ENCODE measurements at places on chromosomes 13 and 19. TPM values are rescaled to one million over a fixed set of nuclear protein-coding genes. Genes with fewer than 3 reads are reported as not detected.

- H3K4me1 ChIP-seq = no peaks in the 10 kb centered on the region
- no peaks in the 10 kb centered on the region for H3K36me3 ChIP-seq
- H3K27me3 ChIP-seq = no peaks in the 10 kb centered on the region
Observed at GRCh38 chr19:4774136-4774535, 17.4 kb upstream of the FEM1A start.

DNA sequence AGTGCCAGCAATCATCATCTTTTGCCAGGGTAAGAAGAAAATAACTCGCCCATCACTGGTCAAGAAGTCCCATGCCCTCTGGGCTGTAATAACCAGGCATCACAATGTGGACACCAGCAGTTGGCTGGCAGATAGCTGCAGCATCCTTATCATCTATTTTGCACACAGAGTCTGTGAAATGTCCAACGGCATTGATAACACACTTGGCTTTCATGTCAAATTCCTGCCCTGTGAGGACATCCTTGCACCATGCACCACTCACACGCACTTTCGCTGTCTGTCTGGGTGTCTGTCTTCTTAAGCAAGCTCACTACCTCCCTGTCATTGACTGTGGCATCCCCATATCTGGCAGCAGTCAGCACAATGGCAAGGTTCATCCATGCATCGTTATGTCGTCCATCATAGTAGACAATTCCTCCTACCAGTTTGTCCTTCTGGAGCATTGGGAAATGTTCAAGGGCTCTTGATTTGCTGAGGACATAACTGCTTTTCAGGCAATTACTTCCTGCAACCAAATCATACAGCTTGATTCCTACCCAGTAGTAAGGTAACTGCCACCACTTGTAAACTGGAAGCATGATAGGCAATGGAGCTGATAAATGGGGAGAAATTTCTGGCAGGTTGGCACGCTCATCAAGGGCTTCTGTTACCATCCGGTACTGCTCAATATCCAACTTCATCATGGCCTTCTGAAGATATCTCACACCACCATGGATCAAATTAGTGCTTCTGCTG, 6.8 kb upstream of the ZSCAN5A start:
- H3K27ac ChIP-seq = no peak overlapping the region
- DNase-seq = no peak

DNA sequence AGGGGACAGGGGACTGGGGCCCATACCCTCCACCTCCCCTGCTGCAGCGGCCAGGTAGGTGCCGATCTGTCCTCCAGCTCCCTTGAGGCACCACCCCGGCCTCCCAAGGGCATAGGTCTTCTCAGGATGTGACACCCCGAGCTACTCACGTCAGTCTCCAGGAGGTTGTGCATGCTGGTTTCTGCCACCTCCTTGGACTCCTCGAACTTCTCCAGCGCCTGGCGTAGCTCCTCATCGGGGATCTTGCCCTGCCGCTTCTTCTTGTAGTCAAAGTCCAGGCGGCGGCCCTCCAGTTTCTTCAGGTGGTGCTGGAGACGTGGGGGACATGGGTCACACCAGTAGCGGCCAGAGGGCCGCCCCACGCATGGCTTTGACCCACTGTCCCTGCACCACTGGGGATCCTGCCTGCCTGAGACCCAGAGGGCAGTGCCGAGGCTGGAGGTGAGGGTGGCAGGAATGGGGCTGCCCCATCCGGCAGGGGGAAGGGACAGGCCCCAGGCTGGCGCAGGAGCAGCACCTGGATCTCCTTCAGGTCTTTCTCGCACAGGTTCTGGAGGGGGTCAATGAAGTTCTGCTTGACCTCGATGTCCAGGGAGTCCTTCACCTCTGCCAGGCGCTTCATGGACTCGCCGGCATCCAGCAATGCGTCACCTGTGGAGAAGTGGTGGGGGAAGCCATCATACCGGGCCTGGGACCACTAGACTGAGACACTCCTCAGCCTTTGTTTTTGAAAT, 20.4 kb downstream of the MPND start:
- H3K36me3 ChIP-seq = peaks cover 63% of the 10 kb centered on the region
- H3K4me1 ChIP-seq = peaks cover 15% of the 10 kb centered on the region
- no peak for DNase-seq
- no peak overlapping the region for H3K27ac ChIP-seq
- H3K4me3 ChIP-seq = no peak overlapping the region
- H3K27me3 ChIP-seq = no peaks in the 10 kb centered on the region

Gene ZNF324B
- total RNA-seq = 2.7 TPM
